ENCODE measurements at places on chromosomes 3 and 15.

GRCh38 chr3:9151240-9151639 is 98.2 kb downstream of the SRGAP3 start:
- DNase-seq, result no peak

- DNase-seq, result no peak
Measured at GRCh38 chr3:108818404-108818803, 4.2 kb upstream of the TRAT1 start.

- no peak for DNase-seq
Measured at GRCh38 chr15:80780416-80781221, 1.4 kb downstream of the CEMIP start.

DNA sequence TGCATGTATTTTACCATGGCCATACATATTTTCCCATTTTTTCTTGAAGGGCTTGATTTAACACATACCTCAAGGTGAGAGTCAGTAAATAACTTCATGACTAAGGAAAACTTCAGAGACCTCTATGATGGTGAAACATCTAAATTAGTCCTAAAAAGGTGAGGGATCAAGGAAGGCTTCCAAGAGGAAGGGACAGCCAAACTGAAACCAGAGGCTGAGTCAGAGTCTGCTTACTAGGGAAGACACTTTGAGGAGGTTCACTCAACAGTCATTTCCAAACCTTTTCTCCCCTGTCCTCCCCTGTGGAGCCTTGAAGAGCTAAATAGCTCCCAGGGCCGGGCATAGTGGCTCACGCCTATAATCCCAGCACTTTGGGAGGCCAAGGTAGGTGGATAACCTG is 206.6 kb downstream of the SHQ1 start:
- no peak for DNase-seq

GRCh38 chr3:172542999-172543398 is 19.8 kb upstream of the TNFSF10 start:
- DNase-seq, result no peak

Measured in stimulated activated CD4-positive, alpha-beta T cell treated with anti-CD3 and anti-CD28 coated beads, Interleukin-1b, Interleukin-23, amount 100 ng/mL, for 1 hour (primary cell).